ENCODE measurements at places on chromosomes 12 and 14.

- DNase-seq: no peak
These were observed 36.8 kb downstream of the ZFP36L1 start for GRCh38 chr14:68756000-68756481.

DNA sequence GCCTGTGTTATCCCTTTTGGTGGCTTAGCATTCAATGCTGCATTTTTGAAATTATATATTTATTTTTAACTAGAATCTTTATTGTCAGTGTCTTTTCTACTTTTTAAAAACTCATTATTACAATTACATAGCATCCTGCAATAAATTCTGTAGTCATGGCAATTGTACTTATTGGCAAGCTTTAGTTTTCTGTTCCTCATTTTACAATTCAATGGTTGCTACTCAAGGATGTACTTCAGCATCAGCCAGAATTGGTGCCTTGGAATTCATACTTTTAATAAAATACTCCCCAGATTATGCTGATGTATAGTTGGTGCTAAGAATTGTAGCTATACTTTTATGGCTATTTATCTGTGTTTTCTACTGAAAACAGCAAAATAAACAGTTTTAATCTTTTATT lies 1756.8 kb upstream of the SEL1L start:
- no peak for DNase-seq

DNA sequence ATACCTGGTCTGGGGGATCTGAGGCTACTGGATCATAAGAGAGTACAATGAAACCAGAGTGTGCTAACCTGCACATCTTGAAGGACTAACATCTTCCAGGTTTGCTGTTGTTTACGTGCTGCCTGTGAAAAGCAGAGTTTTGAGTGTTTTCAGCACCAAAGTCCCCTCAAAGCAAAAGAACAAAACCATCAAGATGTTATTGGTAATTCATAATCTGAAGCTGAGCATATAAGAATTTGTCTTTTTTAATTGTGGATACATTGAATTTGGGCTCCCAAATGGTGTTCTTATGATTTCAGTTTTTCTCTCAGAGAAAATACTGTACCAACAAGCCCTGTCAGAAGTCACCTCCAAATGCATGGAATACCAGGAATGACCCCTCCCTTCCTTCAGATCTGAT lies 110.2 kb downstream of the BTG1 start:
- DNase-seq: no peak

DNA sequence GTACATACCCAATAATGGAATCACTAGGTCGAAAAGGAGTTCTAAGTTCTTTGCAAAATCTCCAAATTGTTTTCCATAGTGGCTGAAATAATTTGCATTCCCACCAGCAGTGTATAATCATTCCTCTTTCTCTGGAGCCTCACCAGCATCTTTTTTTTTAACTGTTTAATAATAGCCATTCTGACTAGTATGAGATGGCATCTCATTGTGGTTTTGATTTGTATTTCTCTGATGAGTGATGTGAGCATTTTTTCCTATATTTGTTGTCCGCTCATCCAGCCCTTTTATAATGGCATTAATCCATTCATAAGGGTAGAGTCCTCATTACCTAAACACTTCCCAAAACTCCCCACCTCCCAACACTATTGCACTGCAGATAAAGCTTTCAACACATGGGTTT lies 278.3 kb downstream of the SEC23A start:
- no peak for DNase-seq

GRCh38 chr14:93984070-93984469 lies 7.7 kb upstream of the ASB2 start:
- DNase-seq: no peak

DNA sequence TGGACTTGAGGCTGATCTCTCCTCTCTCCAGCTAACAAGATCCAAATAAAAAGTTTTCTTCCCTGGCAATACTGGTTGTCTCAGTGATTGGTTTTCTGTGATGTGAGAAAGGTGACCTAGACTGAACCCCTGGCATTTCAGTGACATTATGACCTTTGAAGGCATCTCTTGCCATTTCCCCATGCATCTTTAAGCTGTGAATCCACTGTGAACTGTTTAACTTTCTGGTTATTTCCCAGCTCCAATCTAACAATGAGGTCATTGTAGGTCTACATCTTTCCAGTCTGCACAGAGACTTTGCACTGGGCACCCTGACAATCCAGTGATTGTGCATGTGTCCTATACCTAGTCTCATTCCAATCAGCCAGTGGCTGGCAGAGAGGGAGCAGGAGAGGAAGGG lies 155.9 kb upstream of the NUDT4 start:
- DNase-seq: no peak

GRCh38 chr14:75446447-75446846 lies 18.6 kb downstream of the JDP2 start:
- no peak for DNase-seq

DNA sequence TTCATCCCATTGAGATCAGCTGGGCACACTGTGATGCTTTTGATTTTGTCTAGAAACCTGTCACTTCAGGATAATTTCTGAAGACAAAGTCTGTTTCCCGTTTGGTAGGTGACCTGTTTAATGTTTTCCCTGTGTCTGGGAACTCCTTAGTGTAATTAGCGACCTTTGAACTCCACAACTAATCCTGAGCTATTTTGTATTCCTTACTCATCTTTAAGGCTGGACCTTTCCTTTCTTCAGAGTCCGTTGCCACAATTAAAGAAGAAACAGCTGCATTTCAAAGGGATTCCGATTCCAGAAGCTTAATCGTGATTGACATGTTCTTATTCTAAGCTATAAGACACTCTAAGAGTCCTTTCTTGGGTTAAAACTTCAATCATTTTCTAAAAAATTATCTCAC lies 22.0 kb downstream of the AP5M1 start:
- DNase-seq: no peak

- no peak for DNase-seq
These were observed 1.8 kb downstream of the JAG2 start for GRCh38 chr14:105166571-105167302.

DNA sequence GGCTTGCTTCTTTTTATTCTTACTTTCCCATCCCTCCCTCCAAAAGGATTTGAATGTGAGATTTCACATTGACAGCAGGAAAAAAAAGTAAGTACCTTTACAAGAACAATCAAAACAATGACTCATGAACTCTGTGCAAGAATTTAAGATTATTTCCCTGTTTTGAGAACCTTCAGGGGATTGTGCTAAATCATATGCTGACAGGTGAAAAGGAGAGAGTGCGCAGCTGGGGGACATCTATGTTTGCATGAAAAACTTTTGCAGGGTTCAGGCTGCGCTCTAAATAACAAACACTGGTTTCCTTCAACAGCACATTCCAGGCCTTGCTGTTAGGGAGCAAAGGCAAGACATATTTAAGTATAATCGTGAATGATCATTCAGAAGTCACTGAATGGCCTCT lies 27.3 kb downstream of the RERG start:
- DNase-seq: no peak

DNA sequence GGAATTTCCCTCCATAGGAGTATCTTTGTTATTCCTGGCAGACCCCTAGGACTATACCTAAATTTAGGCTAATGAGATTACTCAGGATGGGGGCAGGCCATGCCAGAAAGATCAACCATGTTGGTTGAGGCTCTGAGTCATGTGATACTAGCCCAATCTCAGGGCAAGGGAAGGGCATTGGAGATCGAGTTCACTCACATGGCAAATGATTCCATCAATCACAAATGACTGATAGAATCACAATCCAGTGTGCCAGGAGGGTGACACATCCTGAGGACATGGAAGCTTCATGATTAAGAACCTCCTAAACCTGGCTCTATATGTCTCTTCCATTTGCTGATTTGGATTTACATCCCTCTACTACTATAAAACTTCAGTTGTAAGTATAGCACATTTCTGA lies 182.3 kb downstream of the NTF3 start:
- DNase-seq: no peak

- DNase-seq: no peak
These were observed 103.5 kb downstream of the FGD4 start for GRCh38 chr12:32502693-32503502.

GRCh38 chr14:36508418-36509068 lies 11.5 kb downstream of the NKX2-1 start:
- DNase-seq: no peak
